Thoracic aorta (tissue), 2 donors: ENCODE measurements at places on chromosomes 4 and X.

- no peaks in the 10 kb centered on the region for H3K27me3 ChIP-seq
- no peak for DNase-seq
- no peak overlapping the region for H3K27ac ChIP-seq
These were observed 9.0 kb downstream of the ARAP2 start for GRCh38 chr4:36235306-36235705.

- no peak overlapping the region for H3K4me3 ChIP-seq
- no peaks in the 10 kb centered on the region for H3K36me3 ChIP-seq
- no peak for DNase-seq
These were observed 37.9 kb downstream of the RAP2C start for GRCh38 chrX:132181364-132181763.

DNA sequence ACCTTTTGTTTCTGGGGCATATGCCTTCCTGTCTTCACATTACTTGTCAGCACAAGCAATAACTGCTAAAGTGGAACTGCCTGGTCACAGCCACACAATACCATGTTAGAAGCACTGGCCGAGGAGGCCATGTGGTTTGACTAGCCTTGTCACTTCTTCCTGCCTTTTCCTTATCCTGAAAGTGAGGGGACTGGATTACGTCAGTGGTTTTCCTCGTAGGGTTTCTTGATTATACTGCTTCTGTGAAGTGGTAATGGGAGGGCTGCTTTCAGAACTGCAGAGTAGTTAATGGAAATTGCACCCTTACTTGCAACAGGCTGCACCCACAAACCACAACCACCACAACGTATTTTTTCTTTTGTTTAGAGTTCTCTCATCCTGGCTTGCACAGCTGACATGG lies 26.6 kb downstream of the ZRSR2 start:
- DNase-seq, result no peak
- H3K4me1 ChIP-seq, result no peaks in the 10 kb centered on the region
- H3K36me3 ChIP-seq, result peaks cover 11% of the 10 kb centered on the region
- H3K27me3 ChIP-seq, result no peaks in the 10 kb centered on the region

DNA sequence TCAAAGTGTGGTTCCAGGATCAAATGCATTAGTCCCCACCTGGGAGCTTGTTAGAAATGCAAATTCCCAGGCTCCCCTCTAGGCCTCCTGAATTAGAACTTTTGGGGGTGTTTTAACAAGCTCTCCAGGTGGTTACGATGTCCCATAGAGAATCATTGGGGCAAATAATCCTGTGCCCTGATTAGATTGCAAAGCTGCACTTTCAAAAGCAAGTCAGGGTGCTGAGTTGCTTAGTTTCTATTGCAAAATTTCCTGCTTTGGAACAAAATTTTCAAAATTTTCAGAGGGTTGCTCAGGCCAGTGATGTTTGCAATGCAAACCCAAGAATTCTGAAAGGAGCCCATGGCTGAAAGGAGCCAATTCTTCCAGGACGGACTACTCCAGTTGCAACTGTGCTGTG lies 71.0 kb downstream of the MGST2 start:
- no peak overlapping the region for H3K4me3 ChIP-seq
- peaks cover 11% of the 10 kb centered on the region for H3K4me1 ChIP-seq
- H3K27me3 ChIP-seq, result no peaks in the 10 kb centered on the region
- H3K36me3 ChIP-seq, result no peaks in the 10 kb centered on the region
- no peak for DNase-seq

- H3K4me3 ChIP-seq, result no peak overlapping the region
- no peaks in the 10 kb centered on the region for H3K27me3 ChIP-seq
- no peaks in the 10 kb centered on the region for H3K36me3 ChIP-seq
- H3K27ac ChIP-seq, result no peak overlapping the region
These were observed 133.3 kb downstream of the CPZ start for GRCh38 chr4:8725845-8726244.

DNA sequence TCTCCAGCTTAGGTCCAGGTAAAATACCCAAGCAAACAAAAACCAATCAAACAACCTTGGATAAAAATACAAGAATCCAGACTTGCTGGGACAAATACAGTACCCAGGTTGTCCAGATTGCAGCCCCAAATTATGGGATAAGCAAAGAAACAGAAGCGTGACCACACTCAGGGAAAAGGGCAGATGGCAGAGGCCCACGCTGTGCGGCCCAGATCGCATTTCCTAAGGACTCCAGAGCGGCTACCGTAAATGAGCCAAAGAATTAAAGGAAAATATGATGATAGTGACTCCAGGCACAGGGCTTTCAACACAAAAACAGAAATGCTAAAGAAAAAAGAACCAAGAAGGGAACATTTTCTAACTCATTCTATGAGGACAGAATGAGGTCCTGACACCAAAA lies 50.3 kb downstream of the FGFRL1 start:
- no peaks in the 10 kb centered on the region for H3K27me3 ChIP-seq
- no peak overlapping the region for H3K27ac ChIP-seq
- no peak overlapping the region for H3K4me3 ChIP-seq
- DNase-seq, result no peak
- H3K4me1 ChIP-seq, result no peaks in the 10 kb centered on the region

DNA sequence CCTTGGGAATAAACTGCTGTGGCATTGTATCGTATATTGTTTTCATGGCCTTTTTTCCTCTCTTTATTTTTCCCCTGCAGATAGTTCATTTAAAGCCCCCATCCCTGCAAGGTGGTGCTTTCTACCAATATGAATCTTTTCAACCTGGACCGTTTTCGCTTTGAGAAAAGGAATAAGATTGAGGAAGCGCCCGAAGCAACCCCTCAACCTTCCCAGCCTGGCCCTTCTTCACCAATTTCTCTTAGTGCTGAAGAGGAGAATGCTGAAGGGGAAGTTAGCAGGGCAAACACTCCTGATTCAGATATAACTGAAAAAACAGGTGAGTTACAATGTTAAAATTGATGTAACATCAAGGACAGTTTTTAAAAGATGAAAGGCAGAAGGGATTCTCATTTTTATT lies 601 bp downstream of the SMARCAD1 start:
- H3K27ac ChIP-seq, result peak overlapping the region; percentile 96
- DNase-seq, result no peak
- H3K4me1 ChIP-seq, result peaks cover 17% of the 10 kb centered on the region

DNA sequence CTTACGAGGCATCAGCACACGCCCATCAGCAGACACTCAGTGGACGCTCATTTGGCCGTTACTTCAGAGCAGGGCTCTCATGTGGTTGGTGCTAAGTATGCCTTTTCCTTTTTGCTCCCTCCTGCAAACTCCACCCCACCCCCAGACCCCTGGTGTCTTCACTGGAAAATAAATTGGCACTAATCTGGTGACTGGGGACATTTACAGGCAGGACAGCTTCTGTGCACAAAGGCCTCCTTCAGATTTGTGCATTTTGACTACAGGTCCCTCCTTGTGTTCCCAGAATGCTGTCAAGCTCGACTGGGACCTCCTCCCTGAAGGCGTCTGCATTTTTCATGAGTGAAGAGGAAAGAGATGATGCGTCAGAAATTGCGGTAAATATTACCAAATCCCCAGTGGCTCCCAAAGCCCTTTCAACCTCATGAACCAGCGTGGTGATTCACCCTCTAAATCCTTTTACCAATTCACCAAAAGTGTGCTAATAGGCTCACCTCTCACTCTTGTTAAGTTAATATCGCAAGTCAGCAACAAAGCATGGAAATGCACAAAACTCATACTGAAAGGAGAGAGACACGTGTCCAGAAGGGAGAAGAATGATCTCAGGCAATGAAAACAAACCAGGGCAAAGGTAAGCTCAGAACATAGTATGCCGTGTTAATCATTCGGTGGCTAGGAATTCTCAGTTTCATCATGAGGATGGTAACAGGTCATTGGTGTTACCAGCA lies 119.0 kb downstream of the NKX6-1 start:
- no peak overlapping the region for H3K27ac ChIP-seq
- no peaks in the 10 kb centered on the region for H3K4me1 ChIP-seq
- H3K36me3 ChIP-seq, result no peaks in the 10 kb centered on the region
- no peak overlapping the region for H3K4me3 ChIP-seq

DNA sequence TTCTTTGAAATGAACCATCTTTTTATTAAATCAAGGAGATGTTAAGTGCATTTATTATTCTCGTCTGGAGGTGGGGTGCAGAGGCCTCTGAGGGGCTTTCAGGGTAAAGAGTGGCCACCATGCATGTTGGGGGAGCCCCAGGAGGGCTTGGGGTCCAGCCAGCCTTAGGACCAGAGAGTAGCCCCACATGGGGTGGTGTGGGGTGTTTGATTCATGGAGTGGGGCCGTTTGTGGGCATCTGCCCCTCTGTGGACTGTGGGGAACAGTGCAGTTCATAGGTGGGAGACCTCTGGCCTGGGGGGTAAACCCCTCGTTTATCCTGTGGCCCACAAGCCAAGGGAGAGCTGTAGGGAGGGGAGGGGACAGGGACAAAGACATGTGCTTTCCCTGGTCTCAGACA lies 26.9 kb downstream of the HTRA3 start:
- H3K27ac ChIP-seq, result no peak overlapping the region
- no peaks in the 10 kb centered on the region for H3K36me3 ChIP-seq
- no peak for DNase-seq
- no peaks in the 10 kb centered on the region for H3K4me1 ChIP-seq
- H3K4me3 ChIP-seq, result no peak overlapping the region
- no peaks in the 10 kb centered on the region for H3K27me3 ChIP-seq
